ENCODE measurements at places on chromosomes 6 and 20.

DNA sequence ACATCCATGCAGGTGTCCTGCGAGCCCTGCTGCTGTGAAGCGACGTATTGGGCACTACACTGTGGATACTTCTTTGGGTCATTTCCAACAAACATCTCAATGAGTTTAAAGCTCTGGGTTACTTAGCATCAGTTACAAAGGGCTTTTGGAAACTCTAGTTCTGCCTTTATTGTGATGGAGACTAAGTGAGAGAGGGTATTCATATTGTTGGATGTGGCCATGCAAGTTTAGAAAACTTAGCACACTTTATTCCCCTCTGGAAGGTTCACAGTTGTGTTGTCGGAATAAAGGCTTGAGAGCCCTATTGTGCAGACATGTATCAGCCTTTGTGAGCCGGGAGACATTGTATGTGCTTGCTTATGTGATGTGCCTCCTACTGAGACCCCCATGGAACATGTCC is 22.1 kb downstream of the DUSP22 start:
- DNase-seq, result no peak

GRCh38 chr20:63114693-63115311 is 101.1 kb downstream of the YTHDF1 start:
- no peak for DNase-seq

DNA sequence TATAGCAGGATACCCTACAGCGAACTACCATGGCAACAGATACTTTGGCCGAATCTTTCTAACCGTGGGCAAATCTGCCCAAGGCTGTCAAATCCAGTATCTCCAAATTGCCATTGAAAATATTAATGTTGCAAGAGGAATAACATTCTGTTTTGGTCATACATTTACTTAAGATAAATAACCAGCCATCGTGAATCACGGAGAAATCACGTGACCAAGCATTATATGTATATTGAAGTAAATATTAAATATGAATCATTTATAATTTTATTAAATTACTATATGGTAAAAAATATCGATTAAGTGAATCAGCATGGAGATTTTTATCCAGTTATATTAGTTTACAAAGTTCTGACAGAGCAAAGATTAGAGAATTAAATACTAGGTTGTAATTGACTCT is 714.6 kb upstream of the GJE1 start:
- DNase-seq, result no peak

DNA sequence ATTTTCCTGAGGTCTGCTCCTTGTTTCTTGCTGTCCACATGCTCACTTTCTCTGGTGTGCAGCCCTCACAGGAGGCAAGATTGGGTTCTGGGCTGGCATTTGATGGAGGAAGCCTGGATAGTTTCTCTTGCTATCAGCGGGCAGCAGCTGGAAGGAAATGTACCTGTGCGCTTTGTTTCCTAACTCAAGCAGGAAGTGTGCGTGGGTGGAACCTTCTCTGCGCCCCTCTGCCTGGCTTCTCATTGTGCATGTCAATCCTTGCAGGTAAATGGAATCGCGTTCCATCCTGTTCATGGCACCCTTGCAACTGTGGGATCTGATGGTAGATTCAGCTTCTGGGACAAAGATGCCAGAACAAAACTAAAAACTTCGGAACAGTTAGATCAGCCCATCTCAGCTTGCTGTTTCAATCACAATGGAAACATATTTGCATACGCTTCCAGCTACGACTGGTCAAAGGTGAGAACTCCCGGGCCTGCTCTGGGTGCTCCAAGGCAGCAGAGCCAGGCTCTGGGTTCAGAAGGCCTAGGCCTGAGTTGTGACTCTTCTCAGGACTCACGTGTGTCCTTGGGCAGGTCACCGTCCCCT is 16.8 kb upstream of the RBM38 start:
- DNase-seq, result no peak

DNA sequence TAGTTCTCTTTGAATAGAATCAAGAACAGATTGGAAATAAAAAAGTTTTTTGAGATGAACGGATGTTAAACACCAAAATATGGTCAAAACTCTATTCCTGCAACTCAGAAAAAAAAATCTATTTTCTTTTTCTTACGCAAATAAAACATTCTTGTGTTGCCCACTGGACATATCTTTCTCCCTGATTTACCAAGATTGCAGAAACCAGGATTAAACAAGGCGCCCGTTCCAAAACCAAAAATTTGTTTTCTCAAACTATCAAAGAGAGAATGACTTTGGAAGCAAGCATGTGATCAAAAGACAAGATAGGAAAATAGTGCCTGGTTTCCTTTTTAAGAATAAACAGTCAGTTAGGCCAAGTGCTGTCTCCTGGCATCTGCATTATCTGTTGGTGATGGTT is 273.1 kb downstream of the CLIC5 start:
- DNase-seq, result no peak

Data from forelimb muscle (tissue), 1 donor.